ENCODE measurements at places on chromosomes 3 and 15. TPM values are rescaled to one million over a fixed set of nuclear protein-coding genes. Genes with fewer than 3 reads are reported as not detected.
A peak's percentile ranks its signal among the peaks of the same experiment; 100 is the strongest.

Gene ACP3
- not detected for total RNA-seq

Gene XCR1
- total RNA-seq: 0.15 TPM

Gene WDR72
- not detected for total RNA-seq

Gene MFGE8
- total RNA-seq: 664 TPM

Gene BTBD1
- total RNA-seq: 54.9 TPM

Gene DUOXA2
- total RNA-seq: not detected

Gene ACKR4
- total RNA-seq: 4.7 TPM

GRCh38 chr3:175601521-175601920 is 742.4 kb downstream of the NAALADL2 start:
- no peak overlapping the region for H3K4me3 ChIP-seq
- no peaks in the 10 kb centered on the region for H3K36me3 ChIP-seq
- no peak overlapping the region for H3K27ac ChIP-seq
- H3K27me3 ChIP-seq: no peaks in the 10 kb centered on the region
- no peak for DNase-seq

- H3K27me3 ChIP-seq: no peaks in the 10 kb centered on the region
- no peaks in the 10 kb centered on the region for H3K36me3 ChIP-seq
- H3K4me3 ChIP-seq: no peak overlapping the region
- H3K27ac ChIP-seq: no peak overlapping the region
- no peaks in the 10 kb centered on the region for H3K4me1 ChIP-seq
- no peak for DNase-seq
Measured at GRCh38 chr3:173799060-173799816, 401.7 kb downstream of the NLGN1 start.

DNA sequence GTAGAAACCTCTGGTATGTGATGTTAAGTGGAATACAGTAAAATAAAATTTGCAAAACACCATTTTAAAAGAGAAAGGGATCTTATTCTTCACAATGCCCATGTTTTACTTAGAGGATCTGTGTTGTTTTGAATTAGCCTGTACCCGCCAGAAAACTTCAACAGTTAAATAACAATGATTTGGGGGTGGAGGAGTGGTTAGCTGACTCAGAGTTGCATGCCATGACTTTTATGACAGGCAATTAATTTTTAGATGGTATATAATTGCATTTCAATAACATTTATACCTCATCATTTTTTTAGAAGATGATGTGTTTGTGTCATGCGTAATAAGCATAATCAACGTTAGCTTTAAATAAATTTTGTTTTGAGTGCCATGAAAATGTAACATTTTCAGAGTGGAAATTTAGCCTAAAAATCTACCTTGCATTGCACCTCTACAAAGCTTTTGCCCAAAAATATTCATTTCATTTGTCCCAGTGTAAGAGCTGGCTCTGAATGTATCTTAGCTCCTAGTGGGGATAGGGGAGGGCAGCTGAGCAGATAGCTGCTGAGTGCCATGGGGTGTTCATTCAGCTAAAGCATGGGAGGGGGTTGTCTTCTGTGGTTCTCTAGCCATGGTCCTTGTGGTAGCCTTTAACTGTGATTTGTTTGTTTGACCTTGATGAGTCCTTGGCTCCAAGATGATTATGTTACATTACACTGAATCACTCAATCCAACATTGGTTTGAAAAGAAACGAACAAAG is 379.8 kb downstream of the LPP start:
- no peaks in the 10 kb centered on the region for H3K4me1 ChIP-seq
- H3K27ac ChIP-seq: peak overlapping the region; percentile 15
- H3K36me3 ChIP-seq: no peaks in the 10 kb centered on the region

GRCh38 chr3:135516143-135516542 is 449.4 kb upstream of the PPP2R3A start:
- no peaks in the 10 kb centered on the region for H3K36me3 ChIP-seq
- no peak overlapping the region for H3K27ac ChIP-seq
- no peak overlapping the region for H3K4me3 ChIP-seq
- no peak for DNase-seq

- H3K4me3 ChIP-seq: no peak overlapping the region
- H3K36me3 ChIP-seq: no peaks in the 10 kb centered on the region
Measured at GRCh38 chr3:107676469-107677309, 153.9 kb downstream of the BBX start.

DNA sequence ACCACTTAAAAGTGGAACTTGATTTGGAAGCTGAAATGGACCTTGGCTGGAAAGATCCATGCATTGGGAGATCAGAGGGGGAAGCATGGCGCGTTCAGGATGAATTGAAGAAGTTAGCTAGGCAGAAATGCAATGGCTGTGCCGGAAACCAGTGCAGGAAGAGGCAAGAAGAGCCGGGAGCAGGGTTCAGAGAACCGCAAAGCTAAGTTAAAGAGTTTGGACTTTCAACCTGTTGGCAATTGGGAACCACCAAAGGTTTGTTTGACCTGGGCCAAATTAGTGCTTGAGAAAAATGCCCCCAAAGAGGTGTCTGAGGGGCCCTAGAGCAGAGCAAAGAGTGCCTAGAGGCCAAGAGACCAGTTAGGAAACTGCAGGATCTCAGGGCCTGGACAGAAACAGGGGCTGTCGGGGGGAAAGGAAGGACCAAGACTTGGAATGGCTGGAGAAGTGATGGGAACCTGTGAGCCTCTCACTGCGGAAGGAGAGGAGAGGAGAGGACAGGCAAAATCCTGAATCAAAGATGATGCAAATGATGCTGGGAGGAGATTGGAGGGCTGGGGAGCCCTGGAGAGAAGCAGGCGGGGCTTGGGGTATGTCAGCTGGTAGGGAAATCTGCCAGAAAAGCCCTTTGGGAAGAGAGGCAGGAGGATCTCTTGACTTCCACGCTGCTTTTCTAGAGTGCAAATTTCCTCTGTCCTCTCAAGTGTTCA is 49.3 kb downstream of the FAM174B start:
- H3K4me3 ChIP-seq: no peak overlapping the region
- no peaks in the 10 kb centered on the region for H3K27me3 ChIP-seq
- H3K27ac ChIP-seq: no peak overlapping the region
- H3K36me3 ChIP-seq: no peaks in the 10 kb centered on the region
- H3K4me1 ChIP-seq: no peaks in the 10 kb centered on the region

DNA sequence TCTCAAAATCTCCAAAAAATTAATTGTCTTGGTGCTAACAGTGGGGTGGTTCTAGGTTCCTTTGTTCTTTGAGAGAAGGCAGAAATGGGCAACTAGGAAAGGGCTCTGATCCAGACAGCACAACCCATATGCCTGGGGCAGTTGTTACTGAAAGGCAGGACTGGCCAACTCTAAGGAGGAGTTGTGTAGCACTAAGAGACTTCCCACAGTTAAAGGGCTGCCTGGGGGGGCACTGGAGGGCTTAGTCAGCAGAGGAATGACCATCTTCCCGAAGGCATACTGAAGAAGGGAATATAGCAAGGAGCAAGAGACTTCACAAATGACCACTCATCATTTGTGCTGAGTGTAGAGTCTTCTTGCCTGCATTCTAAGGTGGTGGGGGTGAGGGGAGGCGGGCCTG is 15.8 kb downstream of the ILDR1 start:
- H3K27ac ChIP-seq: no peak overlapping the region
- DNase-seq: no peak
- no peaks in the 10 kb centered on the region for H3K36me3 ChIP-seq
- H3K4me3 ChIP-seq: no peak overlapping the region
- no peaks in the 10 kb centered on the region for H3K27me3 ChIP-seq

GRCh38 chr3:33883951-33884561 is 85.6 kb downstream of the PDCD6IP start:
- peak overlapping the region; percentile 14 for H3K27ac ChIP-seq
- no peaks in the 10 kb centered on the region for H3K36me3 ChIP-seq
- H3K27me3 ChIP-seq: no peaks in the 10 kb centered on the region
- H3K4me1 ChIP-seq: no peaks in the 10 kb centered on the region
- peak overlapping the region; percentile 11 for H3K4me3 ChIP-seq
- DNase-seq: no peak

- no peaks in the 10 kb centered on the region for H3K4me1 ChIP-seq
- no peaks in the 10 kb centered on the region for H3K27me3 ChIP-seq
- no peak for DNase-seq
- no peak overlapping the region for H3K27ac ChIP-seq
Measured at GRCh38 chr3:50620820-50621219, 3.9 kb downstream of the MAPKAPK3 start.

DNA sequence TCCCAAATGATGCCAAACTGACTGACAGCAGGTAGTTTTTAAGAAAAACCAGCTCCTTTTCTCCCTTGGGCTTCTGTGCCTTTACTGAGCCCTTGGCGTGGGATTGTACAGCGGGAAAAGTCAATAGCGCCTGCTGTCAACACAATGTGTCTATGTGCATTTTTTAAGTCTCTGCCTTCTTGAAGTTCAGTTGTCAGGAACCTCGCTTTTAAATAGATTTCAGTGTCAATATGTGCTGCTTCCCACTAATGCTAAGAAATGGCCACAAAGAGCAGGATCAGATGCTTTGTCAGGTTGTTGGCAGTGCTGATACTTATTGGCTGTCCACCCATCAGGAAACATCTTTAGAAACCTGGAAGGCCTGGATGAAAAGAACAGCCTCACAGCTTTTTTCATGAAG is 424.4 kb downstream of the C3orf38 start:
- no peak overlapping the region for H3K27ac ChIP-seq
- H3K4me3 ChIP-seq: no peak overlapping the region
- no peaks in the 10 kb centered on the region for H3K27me3 ChIP-seq
- no peaks in the 10 kb centered on the region for H3K4me1 ChIP-seq

GRCh38 chr3:72724070-72724469 is 124.2 kb downstream of the SHQ1 start:
- no peak overlapping the region for H3K4me3 ChIP-seq
- H3K36me3 ChIP-seq: no peaks in the 10 kb centered on the region
- H3K4me1 ChIP-seq: no peaks in the 10 kb centered on the region
- no peak for DNase-seq
- H3K27ac ChIP-seq: no peak overlapping the region
- no peaks in the 10 kb centered on the region for H3K27me3 ChIP-seq

- no peaks in the 10 kb centered on the region for H3K27me3 ChIP-seq
- H3K27ac ChIP-seq: no peak overlapping the region
- DNase-seq: no peak
- H3K4me3 ChIP-seq: no peak overlapping the region
Measured at GRCh38 chr3:149736175-149736952, 15.9 kb downstream of the COMMD2 start.

- H3K27me3 ChIP-seq: no peaks in the 10 kb centered on the region
- no peaks in the 10 kb centered on the region for H3K36me3 ChIP-seq
- no peaks in the 10 kb centered on the region for H3K4me1 ChIP-seq
- no peak overlapping the region for H3K4me3 ChIP-seq
- no peak overlapping the region for H3K27ac ChIP-seq
Measured at GRCh38 chr3:15009167-15009566, 55.9 kb downstream of the MRPS25 start.

DNA sequence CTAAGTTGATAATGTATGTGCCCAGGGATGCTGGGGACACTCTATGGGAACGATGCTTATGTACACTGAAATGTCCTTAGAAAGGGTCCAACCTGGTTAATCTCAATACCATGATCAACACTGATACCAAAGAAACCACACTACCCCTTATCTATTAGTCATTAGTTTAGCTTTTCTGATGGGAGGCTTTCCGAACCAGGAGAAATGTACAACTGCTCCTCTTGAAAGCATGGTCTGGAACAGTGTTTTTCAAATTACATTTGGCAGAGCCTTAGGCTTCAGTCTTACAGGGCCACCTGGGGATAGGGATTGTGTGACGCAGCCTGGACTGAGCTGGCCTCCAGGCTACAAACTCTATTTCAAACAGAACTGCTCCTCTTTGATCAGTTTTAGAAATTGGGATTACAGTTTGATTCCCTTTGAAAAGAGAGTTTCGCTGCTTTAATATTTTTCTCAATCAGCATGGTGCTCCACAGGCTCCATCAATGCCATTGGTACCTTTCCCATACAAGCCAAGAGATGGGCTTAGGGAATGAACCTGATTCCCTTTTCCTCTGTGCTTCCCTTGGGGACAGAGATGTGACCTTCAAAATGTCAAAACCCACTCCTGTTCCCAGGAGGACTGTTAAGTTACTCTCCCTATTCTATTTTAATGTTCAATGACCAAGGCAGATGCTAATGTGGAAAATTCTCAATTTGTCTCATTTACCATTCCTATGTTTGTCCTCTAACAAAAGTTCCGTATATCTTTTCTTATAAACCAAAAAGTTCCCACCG is 296.0 kb upstream of the ADAMTS9 start:
- H3K27ac ChIP-seq: no peak overlapping the region
- no peaks in the 10 kb centered on the region for H3K36me3 ChIP-seq
- no peak for DNase-seq

- H3K4me3 ChIP-seq: no peak overlapping the region
- no peak overlapping the region for H3K27ac ChIP-seq
- H3K27me3 ChIP-seq: no peaks in the 10 kb centered on the region
- no peaks in the 10 kb centered on the region for H3K4me1 ChIP-seq
- DNase-seq: no peak
Measured at GRCh38 chr3:133881939-133882825, 13.5 kb downstream of the RAB6B start.

GRCh38 chr3:172437713-172438112 is 10.5 kb downstream of the GHSR start:
- H3K4me3 ChIP-seq: no peak overlapping the region
- H3K27ac ChIP-seq: no peak overlapping the region
- no peaks in the 10 kb centered on the region for H3K27me3 ChIP-seq
- no peaks in the 10 kb centered on the region for H3K36me3 ChIP-seq
- no peaks in the 10 kb centered on the region for H3K4me1 ChIP-seq

GRCh38 chr3:116070061-116070460 is 375.2 kb downstream of the LSAMP start:
- DNase-seq: no peak
- no peak overlapping the region for H3K4me3 ChIP-seq
- H3K27ac ChIP-seq: no peak overlapping the region
- H3K4me1 ChIP-seq: no peaks in the 10 kb centered on the region
- H3K27me3 ChIP-seq: no peaks in the 10 kb centered on the region

DNA sequence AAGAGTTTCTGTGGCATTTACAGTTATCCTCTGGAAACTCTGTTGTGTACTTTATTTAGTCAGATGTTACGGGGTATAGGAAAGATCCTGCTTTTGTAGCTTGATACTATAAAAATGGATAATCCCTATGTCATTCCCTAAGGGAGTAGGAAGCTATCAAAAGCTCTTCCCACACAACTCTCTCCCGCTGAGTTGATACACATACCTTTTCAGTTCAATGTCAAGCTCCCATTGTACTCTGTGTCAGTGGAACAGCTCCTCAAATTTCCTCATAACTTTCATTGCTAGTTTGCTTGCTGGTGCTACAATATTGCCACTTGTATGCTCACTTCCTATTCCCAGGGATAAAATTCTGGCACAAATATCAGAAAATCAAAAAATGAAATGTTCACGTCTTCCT is 893.3 kb upstream of the GBE1 start:
- H3K36me3 ChIP-seq: no peaks in the 10 kb centered on the region
- H3K27ac ChIP-seq: no peak overlapping the region
- H3K4me3 ChIP-seq: no peak overlapping the region
- DNase-seq: no peak
- no peaks in the 10 kb centered on the region for H3K27me3 ChIP-seq

GRCh38 chr15:88741046-88741445 is 62.2 kb upstream of the ACAN start:
- H3K4me1 ChIP-seq: no peaks in the 10 kb centered on the region
- no peaks in the 10 kb centered on the region for H3K36me3 ChIP-seq
- H3K4me3 ChIP-seq: no peak overlapping the region
- no peaks in the 10 kb centered on the region for H3K27me3 ChIP-seq
- DNase-seq: no peak

- H3K27ac ChIP-seq: no peak overlapping the region
- no peaks in the 10 kb centered on the region for H3K4me1 ChIP-seq
- H3K27me3 ChIP-seq: no peaks in the 10 kb centered on the region
Measured at GRCh38 chr3:107218864-107219269, 158.4 kb upstream of the CCDC54 start.

GRCh38 chr3:144770915-144771351 is 799.3 kb downstream of the DIPK2A start:
- H3K36me3 ChIP-seq: no peaks in the 10 kb centered on the region

Data from uterus (tissue), 4 donors.